CD4-positive, alpha-beta T cell treated with Interleukin-4 for 4 hours (primary cell): ENCODE measurements at places on chromosomes 3 and 15.

- DNase-seq = no peak
These were observed 36.5 kb upstream of the PLXNA1 start for GRCh38 chr3:126946405-126946804.

GRCh38 chr3:171055336-171056178 lies 29.0 kb upstream of the SLC2A2 start:
- no peak for DNase-seq

GRCh38 chr15:65008983-65009382 lies 19.3 kb upstream of the SPG21 start:
- DNase-seq = no peak

DNA sequence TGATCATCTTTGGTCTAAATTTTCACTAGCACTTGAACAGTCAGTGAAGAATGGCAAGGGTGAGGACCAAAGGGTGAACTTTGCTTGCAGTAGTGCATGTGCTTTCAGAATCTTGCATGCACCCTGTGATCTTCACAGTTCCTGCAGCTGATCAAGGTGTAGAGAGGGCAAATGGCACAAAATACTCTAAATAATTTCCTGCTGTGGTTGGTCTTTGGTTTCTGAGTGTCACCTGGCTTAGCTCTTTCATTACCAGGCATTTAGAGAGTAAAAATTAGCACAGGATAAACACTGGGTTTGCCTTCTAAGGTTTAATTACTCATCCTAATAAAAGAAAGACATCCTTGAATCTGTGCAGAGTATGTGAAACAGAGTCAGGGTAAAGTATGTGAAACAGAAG lies 11.4 kb downstream of the TIPARP start:
- peak; percentile 44 for DNase-seq

GRCh38 chr3:159763011-159763601 lies 225.5 kb upstream of the IL12A start:
- no peak for DNase-seq

- no peak for DNase-seq
These were observed 120.7 kb upstream of the LINGO1 start for GRCh38 chr15:77753281-77753873.

- peak; percentile 32 for DNase-seq
These were observed 16.1 kb downstream of the LYSMD2 start for GRCh38 chr15:51721199-51721960.

DNA sequence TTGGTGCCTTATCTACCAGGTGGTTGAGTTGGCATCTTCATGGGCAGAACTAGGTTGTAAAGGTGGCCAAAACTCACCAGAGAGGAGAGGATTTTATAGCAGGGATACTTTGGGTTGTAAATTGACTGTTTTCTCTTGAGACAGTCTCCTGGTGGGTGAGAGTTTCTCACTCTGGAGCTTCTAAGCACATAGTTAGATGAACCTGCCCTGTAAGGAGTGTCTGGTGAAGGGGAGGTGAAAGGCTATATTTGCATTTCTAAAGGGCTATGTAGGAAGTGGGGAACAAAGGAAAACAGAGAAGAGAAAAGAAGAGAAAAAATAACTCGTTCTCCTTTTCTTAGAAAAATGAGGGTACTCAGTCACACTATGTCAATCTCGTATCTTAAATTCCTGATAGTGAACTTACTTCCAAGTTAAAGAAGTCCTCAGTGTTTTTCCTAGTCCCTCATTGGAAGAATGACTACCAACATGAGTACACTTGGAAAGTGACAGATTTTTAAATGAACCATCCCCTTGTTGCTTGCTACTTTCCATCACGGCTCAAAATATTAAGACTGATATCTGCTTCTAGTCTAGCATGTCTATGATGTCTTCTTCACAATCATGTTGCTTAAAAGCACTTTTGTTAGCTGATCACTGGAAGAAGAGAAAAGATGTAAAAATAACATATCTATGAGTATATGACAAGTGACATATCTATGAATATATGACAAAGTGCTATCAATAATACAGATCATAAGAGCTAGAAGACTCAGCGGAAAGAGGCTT lies 113.8 kb upstream of the P2RY1 start:
- DNase-seq = no peak

DNA sequence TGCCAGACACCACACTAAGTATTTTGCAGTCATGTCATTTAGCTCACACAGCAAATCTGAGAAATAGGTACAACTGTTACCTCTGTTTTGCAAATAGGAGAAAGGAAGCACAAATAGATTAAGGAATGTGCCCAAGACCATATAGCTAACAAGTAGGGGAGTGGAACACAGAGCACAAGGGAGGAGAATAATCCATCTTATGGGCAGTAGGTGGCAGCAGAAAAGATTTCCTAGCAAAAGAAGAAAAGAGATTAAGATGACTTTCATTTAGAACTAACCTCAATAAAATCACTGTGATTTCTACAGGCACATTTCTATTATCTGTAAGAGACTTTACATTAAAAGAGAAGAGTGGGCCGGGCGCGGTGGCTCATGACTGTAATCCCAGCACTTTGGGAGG lies 49.1 kb downstream of the NR1I2 start:
- no peak for DNase-seq

GRCh38 chr15:99390667-99391066 lies 139.4 kb downstream of the LRRC28 start:
- no peak for DNase-seq

GRCh38 chr15:42130246-42130986 lies 26.0 kb downstream of the PLA2G4F start:
- DNase-seq = no peak

GRCh38 chr15:65767895-65768294 lies 24.2 kb downstream of the DENND4A start:
- peak; percentile 30 for DNase-seq

- DNase-seq = no peak
These were observed 79.4 kb downstream of the LPP start for GRCh38 chr3:188233320-188233719.

GRCh38 chr15:75228787-75229186 lies 27.1 kb downstream of the C15orf39 start:
- DNase-seq = no peak

- DNase-seq = no peak
These were observed 28.8 kb upstream of the RFX7 start for GRCh38 chr15:56272454-56272853.

GRCh38 chr3:59839283-59839682 lies 789.5 kb upstream of the CFAP20DC start:
- no peak for DNase-seq

DNA sequence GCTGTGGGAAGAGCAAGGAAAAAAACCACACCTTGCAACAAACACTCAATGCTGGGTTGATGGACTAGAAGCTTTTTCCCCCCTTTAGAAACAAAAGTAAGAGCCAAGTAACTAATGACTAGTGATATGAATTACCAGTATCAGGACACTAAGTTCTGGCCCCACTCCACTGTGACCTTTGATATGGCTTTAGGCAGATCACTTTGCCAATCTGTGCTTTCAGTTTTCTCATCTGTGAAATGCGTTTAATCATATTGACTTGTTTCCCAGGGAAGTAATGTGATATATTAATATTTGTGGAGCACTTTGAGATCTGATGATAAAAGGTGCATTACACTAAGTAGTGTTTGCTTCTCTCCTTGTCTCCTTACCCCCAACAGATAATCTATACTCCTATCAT lies 319.3 kb upstream of the SATB1 start:
- DNase-seq = no peak

- no peak for DNase-seq
These were observed 4.1 kb downstream of the PBRM1 start for GRCh38 chr3:52681596-52681995.

DNA sequence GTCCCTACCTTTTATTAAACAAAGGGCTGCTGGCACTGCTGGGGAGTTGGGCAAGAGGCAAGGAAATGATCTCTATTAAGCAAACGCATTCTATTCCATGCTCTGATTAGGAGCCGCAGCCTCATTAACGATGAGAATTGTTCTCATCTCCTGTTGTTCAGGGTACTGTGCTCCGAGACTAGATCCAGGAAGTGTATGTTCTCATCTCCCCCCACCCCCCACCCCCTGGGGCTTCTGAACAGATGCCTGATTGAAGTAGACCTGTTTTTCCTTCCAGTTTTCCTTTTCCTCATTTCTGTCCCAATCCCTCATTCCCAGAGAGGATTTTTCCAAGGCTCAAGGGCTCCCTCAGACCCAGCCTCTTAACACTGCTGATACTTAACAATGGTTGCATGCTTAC lies 81.6 kb upstream of the FEZF2 start:
- no peak for DNase-seq

- no peak for DNase-seq
These were observed 246.8 kb upstream of the ALCAM start for GRCh38 chr3:105119801-105120340.

- DNase-seq = no peak
These were observed 79.1 kb downstream of the CADPS start for GRCh38 chr3:62795978-62796657.

DNA sequence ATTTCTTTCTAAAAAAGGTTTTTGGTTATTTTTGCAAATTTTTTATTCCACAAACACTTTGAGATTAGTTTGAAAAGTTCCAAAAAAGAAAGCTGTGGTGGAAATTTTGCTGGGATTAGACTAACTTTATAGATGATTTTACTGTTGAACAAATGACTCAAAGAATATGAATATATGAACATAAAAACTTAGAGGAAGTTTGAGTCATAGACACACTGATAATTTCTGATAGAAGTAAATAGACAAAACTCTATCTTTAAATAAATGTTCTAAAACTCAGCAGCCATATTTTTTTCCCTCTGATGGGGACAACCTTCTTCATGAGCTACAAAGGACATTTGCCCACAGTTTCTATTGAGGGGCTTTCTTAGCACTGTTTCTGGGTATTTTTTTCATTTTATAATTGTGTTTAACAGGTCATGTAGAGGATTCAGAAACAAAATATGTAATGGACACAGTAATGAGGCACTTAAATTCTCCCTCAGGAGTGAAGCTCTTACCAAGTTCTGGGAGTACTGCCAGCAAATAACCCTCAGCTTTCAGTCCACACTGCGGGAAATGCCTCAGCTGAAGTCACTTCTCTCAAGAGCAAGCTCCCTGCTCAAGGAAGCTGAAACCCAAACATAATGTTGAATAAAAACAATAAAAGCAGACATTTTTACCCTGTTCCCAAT lies 157.6 kb downstream of the NFKBIZ start:
- no peak for DNase-seq

DNA sequence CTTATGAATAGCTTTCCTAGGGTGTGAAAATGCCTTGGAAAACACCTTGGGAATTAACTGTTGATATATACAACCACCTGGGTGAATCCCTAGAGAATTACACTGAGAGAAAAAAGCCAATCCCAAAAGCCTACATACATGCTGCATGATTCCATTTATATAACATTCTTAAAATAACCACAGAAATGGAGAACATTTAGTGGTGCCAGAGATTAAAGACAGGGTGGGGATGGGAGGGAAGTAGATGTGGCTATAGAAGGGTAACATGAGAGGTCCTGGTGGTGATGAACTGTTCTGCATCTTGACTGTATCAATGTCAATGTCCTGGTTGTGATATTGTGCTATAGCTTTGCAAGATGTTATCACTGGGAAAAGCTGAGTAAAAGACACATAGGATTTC lies 291.0 kb downstream of the CLSTN2 start:
- no peak for DNase-seq

GRCh38 chr3:52796411-52796810 lies 1.8 kb downstream of the ITIH3 start:
- no peak for DNase-seq

GRCh38 chr3:94336046-94336753 lies 273.3 kb downstream of the NSUN3 start:
- DNase-seq = no peak

- no peak for DNase-seq
These were observed 74.4 kb downstream of the THSD4 start for GRCh38 chr15:71189718-71190117.

- no peak for DNase-seq
These were observed 39.7 kb downstream of the MEF2A start for GRCh38 chr15:99605490-99605931.

- DNase-seq = no peak
These were observed 60.5 kb downstream of the CERS3 start for GRCh38 chr15:100468285-100468684.

- DNase-seq = no peak
These were observed 374.1 kb upstream of the RBMS3 start for GRCh38 chr3:28906561-28907310.

DNA sequence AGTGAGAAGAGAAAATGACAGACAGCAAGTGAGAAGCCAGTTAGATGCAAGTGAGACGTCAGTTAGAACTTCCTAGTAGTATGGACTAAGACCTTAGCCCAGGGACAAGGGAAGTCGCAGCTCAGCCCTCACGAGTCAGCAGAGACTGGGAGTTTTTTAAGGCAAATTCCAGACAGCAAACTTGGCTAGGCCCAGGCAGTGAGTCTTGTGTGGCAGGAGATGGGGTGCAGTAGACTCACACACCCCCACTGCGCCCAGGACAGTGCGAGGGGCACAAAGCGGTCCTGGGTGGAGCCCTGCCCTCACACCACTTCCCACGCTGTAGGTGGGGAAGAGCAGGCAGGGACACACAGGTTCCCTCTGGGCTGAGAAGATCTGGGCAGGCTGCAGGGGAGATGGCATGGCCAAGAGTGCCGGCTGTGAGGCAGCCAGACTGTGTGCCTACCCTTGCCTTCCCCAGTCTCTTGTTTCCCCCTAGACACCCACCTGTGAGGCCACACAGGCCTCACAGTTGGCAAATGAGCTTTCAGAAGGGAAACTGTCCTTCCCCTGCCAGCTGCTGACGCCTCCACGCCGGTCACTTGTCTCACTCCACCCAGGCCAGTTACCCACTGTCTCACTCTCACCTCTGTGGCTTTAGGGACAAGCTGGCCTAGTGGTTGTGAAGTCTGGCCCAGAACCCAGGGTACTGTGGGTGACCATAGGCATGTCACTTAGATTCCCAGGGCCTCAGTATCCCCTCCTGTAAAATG lies 13.7 kb upstream of the PRKCD start:
- DNase-seq = no peak

DNA sequence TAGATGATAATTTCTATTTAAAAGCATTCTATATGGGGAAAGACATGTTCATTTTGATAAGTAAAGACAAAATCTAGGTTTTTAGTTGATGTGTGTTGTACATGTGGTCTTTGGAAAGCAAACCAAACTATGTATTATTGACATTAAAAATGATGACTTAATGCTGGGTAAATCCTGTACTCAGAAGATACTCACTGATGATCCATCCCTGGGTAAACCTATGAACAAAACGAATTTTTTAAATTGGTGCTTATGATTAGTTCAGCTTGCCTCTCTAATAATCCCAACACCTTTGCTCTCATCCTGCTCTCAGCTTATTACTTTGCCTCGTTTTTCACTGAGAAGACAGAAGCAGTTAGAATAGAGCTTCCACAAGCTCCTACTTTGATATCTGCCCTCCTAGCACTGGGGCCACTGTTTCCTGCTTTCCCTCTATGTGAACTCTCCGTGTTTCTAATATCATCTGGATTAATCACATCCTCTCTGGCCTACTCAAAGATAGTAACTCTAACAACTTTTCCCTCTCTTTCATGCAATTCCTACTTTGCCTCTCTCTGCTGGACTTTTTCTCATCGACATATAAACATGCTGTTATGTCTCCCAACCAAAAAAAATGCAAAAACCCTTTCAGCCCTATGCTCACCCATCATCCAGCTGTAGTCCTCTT lies 29.3 kb downstream of the RARRES1 start:
- DNase-seq = no peak

DNA sequence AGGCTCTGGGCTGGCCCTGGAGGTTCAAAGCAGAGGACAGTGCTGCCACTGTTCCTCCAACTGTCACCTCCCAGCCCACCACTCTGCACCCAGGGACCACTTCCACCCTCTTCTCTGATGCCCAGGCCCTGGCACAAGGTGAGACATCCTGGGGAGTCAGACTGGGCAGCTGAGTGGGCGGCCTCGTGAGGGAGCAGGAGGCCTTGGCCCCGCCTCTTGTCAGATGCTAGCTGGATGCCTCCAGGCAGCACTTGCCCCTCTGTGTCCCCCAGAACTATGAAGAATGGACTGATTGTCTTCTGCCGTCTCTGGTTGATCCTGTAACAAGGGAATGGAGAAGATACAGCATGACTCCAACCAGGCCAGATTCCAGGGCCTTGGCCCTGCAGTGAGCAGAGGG lies 191.0 kb upstream of the LINGO1 start:
- no peak for DNase-seq
